ENCODE measurements at places on chromosomes 1 and 21.

- DNase-seq = no peak
Measured at GRCh38 chr21:40846103-40846502, 855 bp downstream of the DSCAM start.

- no peak for DNase-seq
Measured at GRCh38 chr21:45969921-45970673, 11.5 kb upstream of the COL6A1 start.

DNA sequence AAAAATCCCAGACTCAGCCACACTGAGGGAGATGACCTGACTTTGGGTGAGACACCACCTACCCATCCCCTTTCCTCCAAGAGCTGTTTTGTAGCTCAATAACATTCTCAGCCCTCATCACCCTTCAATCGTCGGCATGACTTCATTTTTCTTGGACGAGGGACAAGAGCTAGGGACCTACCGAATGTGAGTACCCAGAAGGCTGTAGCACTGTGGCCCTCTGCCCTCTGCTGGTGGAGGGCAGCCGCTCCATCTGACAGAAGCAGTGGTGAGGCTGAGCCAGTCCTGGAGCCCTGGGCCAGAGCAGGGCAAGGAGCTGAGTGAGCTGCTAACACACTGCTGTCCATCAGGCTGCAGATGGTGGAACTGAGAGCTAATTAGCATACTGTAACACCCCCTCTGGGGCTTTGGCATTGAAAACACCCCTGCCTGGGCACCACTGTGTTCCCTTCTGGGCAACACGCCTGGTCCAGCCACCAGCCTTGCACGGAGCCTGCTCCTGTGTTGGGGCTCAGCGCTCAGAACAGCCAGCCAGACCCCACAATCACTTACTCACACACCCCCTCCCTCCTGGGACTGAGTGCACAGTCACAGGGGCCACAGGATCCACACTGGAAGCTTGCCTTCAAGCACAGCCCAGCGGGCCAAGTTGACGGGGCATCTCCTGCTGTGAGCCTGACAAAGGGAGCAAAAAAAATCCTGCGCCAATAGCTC, 18.3 kb upstream of the ALPL start:
- DNase-seq = peak; percentile 14

DNA sequence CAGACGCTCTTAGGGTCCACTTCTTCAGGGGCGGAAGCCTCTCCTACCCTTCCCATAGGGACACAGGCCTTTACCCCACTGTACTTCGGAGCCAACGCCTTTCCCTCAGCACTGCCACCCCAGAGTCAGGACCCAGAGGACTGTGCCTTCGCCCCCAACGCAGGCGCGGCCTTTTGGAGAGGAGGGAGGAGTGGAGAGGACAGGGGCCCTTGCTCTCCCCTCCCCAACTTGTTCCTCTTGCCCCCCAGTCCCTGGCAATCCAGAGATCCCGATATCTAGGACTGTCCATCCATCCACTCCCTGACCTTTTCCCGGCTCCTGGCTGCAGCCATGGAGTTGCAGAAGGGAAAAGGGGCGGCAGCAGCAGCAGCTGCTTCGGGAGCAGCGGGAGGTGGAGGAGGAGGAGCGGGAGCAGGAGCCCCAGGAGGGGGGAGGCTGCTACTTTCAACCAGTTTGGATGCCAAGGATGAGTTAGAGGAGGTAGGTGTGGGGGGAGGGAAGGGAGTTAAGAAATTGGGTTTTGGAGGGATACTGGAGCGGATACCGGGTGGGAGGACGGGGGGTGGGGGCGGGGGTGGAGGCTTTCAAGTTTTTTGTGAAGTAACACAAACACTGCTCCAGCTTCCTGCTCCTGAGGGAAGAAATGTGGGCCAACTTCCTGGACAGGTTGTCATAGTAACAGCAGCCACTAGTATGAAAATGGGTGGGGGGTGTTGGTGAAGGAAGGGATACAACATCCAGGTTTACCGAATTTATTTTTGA, 636 bp downstream of the INTS3 start:
- peak; percentile 36 for DNase-seq

DNA sequence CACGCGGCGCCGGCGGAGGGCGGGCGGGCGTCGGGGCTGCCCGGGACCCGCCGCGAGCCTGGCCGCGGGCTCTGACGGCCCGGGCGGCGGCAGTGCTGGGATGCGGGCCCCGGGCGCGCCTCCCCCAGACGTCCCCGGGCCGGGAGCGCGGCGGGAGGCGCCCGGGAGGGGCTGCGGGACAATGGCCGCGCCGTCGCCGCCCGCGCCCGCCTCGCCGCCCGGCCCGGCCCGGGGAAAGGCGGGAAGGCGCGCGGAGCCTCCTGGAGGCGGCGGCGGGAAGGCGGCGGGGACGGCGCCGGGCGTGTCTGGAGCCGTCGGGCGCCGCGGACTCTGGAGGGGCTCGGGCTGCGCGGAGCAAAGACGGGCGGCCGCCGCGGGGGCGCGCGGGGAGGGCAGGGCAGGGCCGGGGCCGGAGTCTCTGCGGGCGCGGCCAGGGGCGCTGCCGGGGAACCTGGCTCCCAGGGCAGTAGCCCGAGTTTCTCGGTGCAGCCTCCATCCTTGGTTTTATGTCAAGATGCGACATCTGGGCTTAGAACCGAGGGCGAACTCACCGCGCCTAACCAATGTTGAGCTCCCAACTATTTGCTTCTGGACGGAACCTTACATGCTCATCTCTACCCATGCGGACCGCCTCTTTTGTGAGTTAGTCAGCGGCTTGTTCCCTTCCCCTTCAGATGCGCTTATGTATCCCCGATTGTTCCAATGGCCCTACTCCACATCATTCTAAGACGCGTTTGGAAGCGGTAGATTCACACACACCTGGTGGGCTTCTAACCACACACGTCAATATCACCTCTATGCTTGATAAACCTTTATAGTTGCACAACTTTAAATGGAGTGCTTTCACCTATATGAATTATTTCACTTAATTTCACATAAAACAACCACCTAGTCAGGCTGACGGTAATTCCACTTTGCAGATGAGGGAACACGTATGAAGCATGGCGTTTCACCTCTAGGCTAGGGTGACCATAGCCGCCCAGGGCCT, 651 bp downstream of the ZBTB8A start:
- no peak for DNase-seq

- DNase-seq = no peak
Measured at GRCh38 chr1:177650947-177651346, 318.9 kb downstream of the SEC16B start.

GRCh38 chr21:23401278-23401677, 2206.0 kb downstream of the MRPL39 start:
- DNase-seq = no peak

- DNase-seq = no peak
Measured at GRCh38 chr1:220341126-220341525, 68.9 kb upstream of the RAB3GAP2 start.

GRCh38 chr1:235207209-235207565, 46.1 kb upstream of the RBM34 start:
- DNase-seq = peak; percentile 50

DNA sequence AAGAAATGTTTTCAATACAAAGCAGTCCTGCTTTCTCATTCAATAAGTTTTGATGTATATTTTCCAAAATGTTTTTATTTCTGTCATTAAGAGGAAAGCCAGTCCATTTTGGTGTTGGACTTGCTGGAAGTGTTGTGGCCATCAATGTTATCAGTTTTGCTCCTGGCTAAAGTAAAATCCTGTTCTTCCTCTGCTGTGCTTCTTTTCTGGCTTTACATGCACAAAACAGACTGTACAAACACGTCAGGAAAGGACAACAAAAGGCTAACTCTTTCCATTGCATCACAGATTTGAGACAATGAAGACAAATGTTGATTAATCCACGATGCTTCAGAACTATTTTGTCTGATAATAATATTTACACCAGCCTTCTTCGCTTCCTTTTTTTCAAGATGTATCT, 735.4 kb downstream of the LTN1 start:
- DNase-seq = no peak

GRCh38 chr1:174276087-174276486, 116.8 kb downstream of the RABGAP1L start:
- DNase-seq = no peak

GRCh38 chr1:50080904-50081586, 27.7 kb upstream of the ELAVL4 start:
- no peak for DNase-seq

DNA sequence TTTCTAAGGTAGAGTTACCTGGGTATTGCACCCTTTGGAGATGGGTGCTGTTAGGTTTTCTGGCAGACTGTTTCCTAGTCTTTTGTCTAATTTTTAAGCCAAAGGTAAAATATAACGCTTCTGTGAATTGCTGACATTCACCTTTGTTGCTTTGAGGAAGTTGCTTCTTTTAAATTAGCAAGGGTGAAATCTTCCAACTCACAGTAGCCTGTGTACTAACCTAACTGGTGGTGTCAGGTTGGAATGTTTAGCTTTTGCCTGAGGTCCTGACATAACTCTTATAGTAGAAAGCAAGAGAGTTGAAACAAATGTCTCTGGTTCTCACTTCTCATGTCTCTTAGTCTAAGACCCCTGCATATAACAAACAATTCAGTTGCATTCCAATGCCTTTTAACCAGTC, 61.1 kb upstream of the LPGAT1 start:
- no peak for DNase-seq

DNA sequence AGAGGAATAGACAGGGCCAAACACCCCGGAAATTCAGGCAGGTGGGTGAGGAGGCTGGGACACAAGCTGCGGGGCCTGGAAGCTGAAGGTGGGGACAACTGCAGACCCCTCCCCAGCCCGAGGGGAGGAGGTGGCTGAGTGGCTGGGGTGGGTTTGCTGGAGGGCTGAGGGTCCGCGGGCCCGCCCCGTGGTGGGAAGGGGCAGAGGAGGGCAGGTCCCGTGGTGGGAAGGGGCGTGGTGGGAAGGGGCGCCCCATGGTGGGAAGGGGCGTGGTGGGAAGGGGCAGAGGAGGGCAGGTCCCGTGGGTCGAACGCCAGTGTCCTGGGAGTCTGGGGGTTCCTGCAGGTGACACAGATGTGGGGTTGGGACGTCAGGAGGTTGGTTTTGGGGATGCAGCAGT, 24.3 kb upstream of the TTLL10 start:
- no peak for DNase-seq

GRCh38 chr1:116580446-116581322, 9.9 kb upstream of the CD58 start:
- DNase-seq = no peak

GRCh38 chr1:230073371-230074035, 6.5 kb downstream of the GALNT2 start:
- DNase-seq = no peak

DNA sequence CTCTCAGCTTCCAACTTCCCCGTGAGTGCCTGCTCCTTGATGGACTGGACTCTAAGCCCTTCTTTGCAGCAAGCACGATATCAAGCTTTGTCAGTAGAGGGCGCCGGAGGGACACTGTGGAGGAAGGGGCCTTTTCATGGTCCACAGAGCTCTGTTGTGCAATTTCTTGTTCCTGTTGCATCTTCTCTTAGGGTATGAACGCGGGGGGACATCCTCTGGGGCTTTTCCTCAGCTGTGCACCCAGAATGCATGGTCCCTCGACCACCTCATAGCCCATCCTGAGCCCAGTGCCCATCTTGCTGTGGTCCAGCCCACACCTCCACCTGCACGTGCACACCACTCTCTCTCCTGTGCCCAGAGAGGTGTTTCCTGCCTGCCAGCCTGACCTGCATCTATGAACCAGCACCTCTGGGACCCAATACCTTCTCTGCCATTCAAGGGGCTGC, 556.8 kb downstream of the PTPRU start:
- DNase-seq = peak; percentile 38

DNA sequence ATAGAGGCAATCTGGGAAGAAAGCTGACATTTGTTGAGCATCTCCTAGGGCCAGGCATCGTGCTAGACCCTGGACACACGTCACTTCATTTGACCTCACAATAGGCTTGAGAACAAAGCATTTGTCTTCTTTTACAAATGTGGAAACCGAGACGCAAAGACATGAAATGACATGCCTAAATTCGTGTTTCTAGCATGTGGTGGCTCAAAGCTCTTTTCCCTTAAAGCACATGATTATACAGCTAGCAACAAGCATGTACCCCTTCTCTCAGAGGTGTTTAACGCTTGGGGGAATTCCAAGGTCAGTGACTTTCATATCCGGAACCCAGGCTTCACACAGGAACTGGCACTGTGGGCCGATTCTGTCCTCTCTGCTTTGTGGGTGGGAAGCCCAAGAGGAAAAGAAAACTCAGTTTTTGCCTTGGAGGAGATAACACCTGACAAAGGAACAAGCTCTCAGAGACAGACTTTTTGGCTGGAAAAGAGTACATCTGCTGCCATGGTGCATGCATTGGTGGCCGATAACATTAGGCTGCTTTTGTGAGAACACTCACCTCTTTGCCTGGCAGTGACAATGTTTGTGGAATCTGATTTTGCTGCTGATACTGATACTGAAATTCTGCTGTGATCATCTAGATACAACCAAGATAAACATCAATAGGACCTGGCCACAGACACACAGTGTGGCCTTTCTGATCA, 15.4 kb upstream of the CD2 start:
- no peak for DNase-seq

GRCh38 chr1:227919906-227920305, 27.8 kb downstream of the WNT9A start:
- no peak for DNase-seq

DNA sequence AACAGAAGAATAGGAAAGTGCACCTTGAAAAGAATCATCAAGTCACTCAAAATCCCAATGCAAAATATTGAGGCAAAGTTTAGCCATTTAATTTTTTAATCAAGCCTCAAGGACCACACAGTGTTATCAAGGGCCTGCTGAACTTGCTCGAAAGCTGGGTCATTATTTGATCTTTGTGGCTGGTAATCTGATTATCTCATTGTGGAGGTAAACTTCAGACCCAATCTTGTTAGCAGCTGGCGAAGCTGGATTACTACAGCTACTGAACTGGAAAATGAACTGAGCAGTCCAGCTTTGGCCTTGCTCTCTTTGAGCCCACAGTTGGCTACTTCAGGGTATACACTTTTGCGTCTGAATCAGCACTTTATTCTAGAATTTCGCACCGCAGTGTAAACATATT, 94.4 kb downstream of the BARHL2 start:
- no peak for DNase-seq

GRCh38 chr1:178727014-178727895, 2.2 kb downstream of the RALGPS2 start:
- DNase-seq = no peak

DNA sequence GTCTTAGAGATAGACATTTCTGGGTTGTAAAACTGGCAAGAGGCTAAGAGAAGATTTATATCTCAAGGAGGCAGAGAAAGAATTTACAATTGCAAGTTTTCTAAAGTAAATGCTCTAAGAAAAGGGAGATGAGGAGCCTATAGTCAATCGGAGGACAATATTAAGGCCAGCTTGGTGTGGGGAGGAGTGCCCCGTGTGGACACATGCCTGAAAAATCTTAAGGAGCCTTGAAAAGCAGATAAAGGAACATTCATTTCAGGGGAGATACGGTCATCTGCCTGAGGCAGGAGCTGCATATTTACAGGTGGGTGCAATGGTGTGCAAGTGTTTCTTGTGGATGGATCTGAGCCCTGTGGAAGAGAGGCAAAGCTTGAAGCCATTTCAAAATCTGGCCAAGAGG, 25.6 kb downstream of the FCRL2 start:
- DNase-seq = no peak

DNA sequence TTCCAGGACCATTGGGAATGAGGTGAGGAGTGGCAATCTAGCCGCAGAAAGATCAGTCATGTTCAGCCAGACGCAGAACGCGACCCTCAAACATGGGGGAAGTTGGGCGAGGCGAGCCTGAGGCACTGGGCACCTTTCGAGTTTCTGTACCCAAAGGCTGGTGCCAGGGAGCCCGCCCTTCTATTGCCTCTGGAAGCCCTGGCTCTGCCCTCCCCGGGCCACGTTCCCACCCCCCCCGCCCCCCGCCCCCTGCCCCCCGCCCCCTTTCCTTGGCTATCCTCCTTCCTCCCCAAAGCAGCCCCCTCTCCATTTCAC, 2.2 kb upstream of the ZBTB7B start:
- no peak for DNase-seq

Data from CD4-positive, alpha-beta T cell (primary cell).